ENCODE measurements at places on chromosomes 13 and 19.

DNA sequence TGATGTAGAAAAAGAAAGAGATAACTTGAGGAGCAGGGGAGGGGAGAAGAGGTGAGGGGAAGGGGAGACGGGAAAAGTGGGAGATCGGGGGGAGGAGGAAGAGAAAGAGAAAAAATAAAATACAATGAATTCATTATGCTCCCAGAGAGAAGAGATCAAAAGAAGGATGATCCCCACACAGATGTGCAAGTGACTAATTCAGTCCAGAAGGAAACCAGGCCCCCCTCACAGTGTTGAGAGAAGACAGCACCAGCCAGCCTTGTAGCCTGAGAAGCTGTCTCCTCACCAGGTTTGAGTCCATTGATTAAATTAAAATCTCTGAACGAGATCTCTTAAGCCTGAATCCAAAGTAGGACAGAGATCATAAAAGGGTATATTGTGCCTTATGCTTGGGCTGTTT is 333.7 kb upstream of the NBEA start:
- DNase-seq, result no peak

DNA sequence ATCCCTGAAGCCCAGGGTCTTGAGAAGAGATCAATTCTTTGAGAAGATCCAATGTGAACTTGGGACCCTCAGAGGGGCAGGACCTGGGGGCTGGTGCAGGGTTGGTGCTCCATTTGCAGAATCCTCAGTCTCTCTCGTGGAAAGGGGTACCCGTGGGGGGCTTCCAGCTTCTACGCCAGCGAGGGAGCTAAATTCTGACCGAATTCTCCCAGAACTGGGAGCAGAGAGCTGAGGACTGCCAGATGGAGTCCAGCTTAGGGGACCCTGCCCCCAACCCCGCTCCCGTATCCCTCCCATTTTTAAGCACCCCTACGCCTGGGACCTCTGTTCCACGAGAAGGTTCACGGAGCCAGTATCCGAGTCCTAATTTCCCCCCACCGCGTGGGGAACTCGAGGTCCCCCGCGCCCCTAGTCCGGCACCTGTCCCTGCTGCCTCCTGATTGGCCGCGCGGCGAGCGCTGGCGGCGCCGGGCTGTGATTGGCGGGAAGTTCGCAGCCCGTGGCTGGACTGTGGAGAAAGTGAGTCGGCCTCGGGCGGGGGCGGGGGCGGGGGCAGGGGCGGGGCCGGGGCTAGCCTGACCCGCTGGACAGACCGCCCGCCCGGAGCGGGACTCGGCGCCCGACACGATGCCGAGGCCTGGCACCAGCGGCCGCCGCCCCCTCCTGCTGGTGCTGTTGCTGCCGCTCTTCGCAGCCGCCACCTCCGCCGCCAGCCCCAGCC is 4.4 kb upstream of the LTBP4 start:
- no peak for DNase-seq

DNA sequence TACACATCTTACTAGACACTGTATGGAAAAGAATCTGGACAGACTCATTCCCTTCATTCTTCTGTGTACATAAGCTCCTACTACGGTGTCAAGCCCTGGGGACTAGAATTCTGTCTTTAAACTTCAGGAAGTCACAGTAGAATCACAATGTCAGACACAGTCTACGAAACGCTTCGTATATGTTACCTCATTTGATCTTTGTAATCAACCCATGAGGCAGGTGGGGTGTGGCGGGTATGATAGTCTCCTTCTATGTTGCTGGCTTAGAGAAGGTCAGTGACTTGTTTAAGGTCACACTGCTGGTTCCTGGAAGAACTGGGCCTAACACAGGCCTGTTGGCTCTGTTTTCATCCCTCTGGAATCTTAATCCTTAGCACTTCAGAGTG is 32.2 kb upstream of the TPT1 start:
- no peak for DNase-seq

- peak; percentile 19 for DNase-seq
Measured at GRCh38 chr19:45153339-45154063, 7.3 kb downstream of the NKPD1 start.

DNA sequence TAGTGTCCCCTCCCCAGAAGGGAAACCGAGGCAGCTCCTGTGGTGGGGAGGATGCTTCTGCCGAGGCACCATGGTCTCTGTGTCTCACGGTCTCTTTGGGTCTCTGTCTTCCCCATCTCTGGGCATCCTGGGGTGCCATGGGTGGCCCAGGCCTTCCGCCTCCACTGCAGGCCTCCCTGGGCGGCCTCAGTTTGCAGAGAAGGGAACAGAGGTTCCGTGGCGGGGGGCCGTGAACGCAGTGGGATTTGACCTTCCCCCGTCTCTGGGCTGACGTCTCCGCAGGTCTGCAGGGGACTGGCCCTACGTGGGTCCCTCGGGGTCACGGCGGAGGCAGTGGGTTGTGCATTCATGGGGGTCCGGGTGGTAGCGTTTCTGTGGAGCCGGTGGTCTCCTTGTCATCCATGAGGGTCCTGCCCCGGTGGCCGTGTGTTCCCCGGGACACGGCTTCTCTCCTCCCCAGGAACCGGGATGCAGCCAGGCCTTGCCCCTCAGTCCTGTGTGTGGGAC is 4.6 kb downstream of the EFNA2 start:
- DNase-seq, result no peak

- no peak for DNase-seq
Measured at GRCh38 chr19:41220811-41221210, 1.8 kb downstream of the AXL start.

DNA sequence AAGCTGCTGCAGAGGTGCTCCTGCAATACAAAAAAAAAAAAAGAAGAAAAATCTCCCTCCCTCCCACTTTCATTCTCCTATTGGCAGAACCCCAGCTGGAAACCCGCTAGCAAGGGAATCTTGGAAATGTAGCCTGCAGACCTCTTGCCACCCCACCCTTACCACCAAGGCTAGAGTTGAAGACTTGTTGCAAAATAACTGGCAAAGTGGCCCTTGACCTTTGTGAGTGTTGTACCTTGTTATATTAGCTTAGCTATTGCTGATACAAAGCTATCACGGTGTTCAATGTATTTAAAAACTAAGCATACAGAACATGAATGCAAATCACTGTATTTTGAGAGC is 57.5 kb upstream of the KCTD4 start:
- no peak for DNase-seq

DNA sequence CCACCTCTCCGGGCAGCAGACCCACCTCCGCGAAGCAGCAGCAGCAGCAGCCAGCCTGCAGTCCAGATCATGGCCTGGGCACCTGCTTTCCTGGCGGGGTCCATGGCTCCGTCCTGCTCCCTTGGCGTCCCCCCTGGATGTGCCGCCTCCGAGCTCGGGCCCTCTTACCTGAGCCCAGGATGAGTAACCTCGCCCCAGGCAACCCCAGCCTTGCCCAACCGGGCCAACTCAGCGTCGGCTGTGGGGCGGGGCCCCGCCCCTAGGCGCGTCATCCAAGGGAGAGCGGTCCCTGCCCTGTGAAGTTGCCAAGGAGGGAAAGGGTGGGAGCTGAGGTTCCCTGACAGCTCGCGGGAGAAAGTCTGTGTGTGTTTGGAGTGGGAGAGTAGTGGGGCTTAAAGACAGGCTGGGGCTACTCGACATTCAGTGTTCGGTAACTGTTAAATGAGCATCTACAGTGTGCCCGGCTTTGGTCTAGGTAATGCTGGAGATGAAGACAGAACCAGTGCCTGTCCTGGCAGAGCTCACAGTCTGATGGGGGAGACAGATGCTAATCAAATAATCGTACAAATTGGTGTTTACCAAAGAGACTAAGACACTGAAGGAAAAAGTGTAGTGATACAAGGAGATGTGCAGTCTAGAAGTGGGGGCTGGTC is at the start of gene LYPD3:
LYPD3 (minus strand) TSS at position 141 of the 653 bp plus-strand sequence; CDS start at position 104, 37 bp downstream.
- DNase-seq, result no peak

- no peak for DNase-seq
Measured at GRCh38 chr19:19502281-19502680, 13.1 kb downstream of the TSSK6 start.

- DNase-seq, result no peak
Measured at GRCh38 chr19:33639035-33639681, 17.4 kb downstream of the CHST8 start.

DNA sequence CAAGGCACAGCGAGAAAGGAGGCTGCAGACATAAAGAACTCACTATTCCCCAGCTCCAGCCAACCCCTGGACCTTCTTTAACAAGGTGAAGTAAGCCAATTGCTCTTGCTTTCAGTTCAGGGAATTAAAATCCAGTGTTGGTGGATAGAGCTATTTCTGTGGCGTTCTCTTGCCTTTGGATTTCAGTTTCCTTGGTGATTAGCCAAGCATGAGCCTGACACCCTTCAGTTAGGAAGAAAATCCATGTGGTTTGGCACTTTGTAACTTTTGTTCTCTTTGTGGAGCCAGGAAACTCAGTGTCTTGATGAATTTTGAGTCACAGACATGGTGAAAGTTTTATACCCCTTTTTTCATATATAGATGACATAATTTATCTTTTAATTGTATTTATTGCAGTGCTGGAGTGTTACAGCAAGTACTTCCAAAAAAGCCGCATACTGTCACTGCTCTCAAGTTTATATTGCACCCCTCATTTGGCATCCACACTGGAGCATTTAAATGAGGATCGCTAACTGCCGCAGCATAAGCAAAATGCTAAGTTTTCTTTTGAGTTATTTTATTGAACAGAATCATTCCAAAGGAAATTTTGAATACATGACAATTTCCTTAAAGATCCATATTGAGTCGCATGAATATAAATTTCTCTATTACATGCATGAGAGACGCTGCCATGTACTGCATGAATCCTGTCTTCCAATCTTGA is 406.8 kb downstream of the MYO16 start:
- DNase-seq, result no peak

GRCh38 chr19:12676384-12676792 is 5.3 kb downstream of the DHPS start:
- DNase-seq, result peak; percentile 87

DNA sequence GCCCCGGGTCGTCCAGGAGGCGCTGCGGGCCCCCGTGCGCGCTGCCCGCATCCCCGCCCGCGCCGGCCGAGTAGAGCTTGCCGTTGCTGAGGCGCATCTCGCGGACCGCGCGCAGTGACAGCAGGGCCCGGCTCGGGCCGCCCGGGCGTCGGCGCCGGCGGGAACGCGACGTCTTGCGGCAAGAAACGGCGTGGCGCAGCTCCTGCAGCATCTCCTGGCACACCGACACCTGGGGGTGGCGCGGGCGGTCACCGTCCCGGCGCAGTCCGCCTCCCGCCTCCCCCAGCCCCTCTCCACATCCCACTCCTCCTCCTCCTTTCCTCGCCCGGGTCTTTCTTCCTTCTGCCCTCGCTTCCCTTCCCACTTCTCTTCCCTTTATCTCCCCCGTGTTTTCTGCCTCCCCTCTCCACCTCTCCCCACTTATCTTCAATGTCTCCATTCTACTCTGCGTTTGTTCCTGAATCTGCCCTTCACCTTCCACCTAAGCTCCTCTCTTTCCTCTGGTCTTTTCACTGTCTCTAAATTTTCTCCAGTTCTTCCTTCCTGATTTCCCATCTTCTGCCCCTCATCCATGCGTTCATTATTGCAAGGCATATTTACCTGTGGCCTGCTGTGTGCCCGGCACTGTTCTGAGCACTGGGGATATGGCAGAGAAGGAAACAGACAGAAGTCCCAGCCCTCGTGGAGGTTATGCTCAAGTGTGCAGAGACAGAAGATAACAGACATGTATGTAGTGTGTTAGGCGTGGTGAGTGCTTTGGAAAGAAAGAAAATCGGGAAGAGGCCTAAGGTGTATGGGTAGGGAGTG is 5.2 kb upstream of the ATP1A3 start:
- DNase-seq, result no peak

GRCh38 chr13:42929886-42930535 is 62.0 kb downstream of the EPSTI1 start:
- no peak for DNase-seq

DNA sequence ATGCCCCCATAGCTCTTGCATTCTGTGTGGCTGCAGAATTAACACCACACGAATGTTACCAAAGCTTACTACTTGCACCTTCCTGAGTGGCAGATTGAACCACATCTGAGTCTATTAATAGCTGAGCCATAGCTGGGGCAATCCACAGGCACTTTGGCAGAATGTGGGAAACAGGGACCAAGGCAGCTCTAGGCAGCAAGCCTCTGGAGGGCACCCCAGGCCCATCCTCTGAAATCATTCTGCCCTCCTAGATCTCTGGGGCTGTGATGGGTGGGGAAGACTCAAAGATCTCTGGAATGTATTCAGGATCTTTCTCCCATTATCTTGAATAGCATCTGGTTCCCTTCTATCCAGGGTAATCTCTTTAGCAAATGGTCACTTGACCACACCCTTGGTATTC is 139.3 kb downstream of the TNFRSF19 start:
- DNase-seq, result no peak

- DNase-seq, result no peak
Measured at GRCh38 chr13:95247852-95248251, 53.4 kb downstream of the ABCC4 start.

DNA sequence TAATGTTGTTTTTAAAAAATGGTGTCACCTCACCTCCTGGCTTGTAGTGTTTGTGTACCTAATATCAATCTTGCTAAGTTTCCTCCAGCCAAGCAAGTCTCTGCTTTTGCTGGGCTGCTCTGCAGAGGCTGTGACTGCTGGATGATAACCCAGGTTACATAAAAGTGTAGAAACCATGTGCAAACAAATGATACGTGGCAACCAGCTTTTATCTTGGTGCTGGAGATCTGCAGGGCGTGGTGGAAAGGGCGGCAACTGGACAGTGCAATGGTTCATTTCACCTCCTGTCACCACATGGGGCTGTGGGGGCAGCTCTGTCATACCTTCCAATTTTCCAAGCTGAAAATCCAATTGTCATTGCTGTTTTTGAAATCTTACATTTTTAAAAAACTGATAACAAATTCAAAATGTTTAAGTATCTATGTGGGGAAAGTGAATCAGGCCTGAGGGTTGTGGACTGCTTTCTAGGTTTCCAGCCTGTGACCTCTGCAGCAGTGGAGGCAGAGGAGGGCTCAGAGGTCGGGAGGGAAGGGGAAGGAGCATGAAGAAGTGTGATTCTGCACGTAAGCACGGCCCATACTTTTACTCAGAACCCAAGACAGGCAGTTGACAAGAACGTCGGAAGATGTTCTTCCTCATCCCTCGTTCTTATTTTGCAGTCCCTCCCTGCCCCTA is 9.7 kb downstream of the GPR42 start:
- DNase-seq, result no peak

- no peak for DNase-seq
Measured at GRCh38 chr13:94598281-94598680, 2.3 kb upstream of the TGDS start.

DNA sequence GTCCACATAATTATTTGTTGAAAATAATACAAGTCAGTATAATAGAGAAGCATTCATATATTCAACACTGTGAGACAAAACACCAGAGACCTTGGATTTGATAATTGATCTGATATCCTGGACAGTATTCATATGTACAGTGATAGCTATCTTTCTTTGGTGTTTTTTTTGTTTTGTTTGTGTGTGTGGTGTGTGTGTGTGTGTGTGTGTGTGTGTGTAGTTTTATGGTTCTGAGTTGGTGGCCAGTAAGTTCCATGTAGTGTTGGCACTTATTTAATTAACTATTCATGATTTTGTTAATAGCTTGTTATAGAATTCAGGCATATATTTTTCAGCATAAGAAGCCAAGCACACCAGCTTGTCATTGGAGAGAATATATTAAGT is 1.6 kb upstream of the ANGPTL6 start:
- DNase-seq, result no peak

DNA sequence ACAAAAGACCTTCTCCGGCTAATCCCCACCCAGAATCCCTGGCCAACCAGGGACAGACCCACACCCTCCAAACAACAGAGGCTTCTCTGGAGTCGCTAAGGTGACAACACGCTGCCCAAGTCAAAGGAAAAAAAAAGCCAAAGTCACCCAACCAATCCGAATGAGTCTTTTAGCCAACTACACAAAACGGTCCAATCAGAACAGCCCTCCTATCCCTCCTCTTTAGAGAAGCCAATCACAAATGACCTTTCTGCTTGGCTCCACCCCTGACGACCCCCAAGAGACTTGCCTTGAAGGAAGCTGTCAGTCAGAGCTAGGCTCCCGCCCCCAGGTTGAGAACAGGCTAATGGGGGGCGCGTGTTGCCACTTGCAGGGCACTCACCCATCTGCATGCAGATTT is 6.6 kb upstream of the FBXW9 start:
- DNase-seq, result no peak

Data from stimulated activated CD4-positive, alpha-beta T cell treated with anti-CD3 and anti-CD28 coated beads, Interleukin-15, amount 100 ng/mL, for 48 hours (primary cell).